PC-9 (cell line): ENCODE measurements at places on chromosomes 12 and 14. TPM values are rescaled to one million over a fixed set of nuclear protein-coding genes. Genes with fewer than 3 reads are reported as not detected.

Gene SYNDIG1L
- 0.38 and 0.52 TPM in 2 replicates for total RNA-seq

Gene PLEKHG7
- not detected in 2 replicates for total RNA-seq

Gene ACSS3
- 8.5 and 9.4 TPM in 2 replicates for total RNA-seq

Gene PRH2
- total RNA-seq = not detected in 2 replicates

Gene GPR137C
- total RNA-seq = 1.1 and 1.2 TPM in 2 replicates

Gene HHIPL1
- total RNA-seq = 0.28 and 0.48 TPM in 2 replicates

Gene SRSF5
- total RNA-seq = 385 and 395 TPM in 2 replicates

Gene DTD2
- total RNA-seq = 9.5 and 10.1 TPM in 2 replicates

Gene ANG
- total RNA-seq = 4.4 and 5.7 TPM in 2 replicates

Gene DLK1
- not detected in 2 replicates for total RNA-seq
